NCI-H2081 treated with DMSO at 0.1 percent for 48 hours (cell line): ENCODE measurements at places on chromosomes 4 and X.

GRCh38 chr4:3291969-3292570, 751 bp upstream of the RGS12 start:
- no peak for DNase-seq

DNA sequence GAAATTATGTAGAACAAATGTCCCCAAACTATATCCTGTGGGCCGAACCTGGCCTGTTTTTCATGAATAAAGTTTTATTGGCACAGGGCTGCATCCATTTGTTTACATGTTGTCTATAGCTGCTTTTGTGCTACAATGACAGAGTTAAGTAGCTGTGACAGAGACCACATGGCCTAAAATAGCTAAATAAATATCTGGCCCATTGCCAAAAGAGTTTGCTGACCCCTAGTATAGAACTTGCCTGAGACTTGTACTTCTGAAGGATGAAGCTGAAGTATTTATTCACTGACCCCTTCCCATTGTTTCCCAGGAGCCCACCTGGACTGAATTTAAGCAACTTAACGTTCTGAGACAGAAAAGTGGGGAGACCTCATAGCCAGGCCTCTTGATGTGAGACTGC, 325.6 kb downstream of the FRMPD4 start:
- no peak for DNase-seq

GRCh38 chr4:134126000-134126560, 75.5 kb downstream of the PABPC4L start:
- no peak for DNase-seq

DNA sequence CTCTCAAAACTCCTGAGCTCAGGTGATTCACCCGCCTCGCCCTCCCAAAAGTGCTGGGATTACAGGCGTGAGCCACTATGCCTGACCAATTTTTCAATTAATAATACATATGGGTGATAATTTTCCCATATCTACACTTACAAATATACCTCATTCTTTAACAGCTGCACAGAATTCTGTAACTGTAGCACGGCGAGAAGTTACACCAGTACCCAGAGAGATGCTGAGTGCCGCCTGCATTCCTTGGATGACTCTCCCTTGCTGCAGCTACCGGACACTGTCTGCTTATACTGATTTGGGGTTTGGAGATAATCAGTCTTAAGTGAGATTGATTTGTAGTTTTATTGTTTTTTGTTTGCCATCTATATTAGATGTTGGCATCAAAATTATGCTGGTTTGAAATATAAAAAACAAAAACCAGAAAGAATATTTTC, 5.8 kb downstream of the TIFA start:
- DNase-seq: no peak

GRCh38 chrX:87846956-87847355, 329.4 kb downstream of the KLHL4 start:
- no peak for DNase-seq

DNA sequence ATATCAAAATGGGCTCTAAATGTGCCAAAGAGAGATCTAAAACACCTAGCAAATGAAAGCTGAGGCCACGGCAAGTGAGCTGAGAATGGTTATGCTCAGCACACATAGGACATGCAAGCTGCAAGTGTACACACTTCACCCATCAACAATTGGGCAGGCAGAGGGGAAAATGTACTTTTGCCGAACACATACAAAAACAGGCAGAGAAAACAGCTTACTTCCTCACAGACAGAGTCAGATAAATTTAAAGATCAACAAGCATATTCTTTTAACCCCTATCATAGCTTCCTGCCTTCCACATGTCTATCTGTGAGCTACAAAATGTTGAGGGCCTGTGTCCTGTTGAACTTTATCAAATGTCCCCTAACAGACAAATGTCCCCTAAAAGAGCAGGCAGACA, 60.3 kb downstream of the SH3KBP1 start:
- DNase-seq: no peak

GRCh38 chr4:73258436-73258685, 237 bp downstream of the ANKRD17 start:
- no peak for DNase-seq

DNA sequence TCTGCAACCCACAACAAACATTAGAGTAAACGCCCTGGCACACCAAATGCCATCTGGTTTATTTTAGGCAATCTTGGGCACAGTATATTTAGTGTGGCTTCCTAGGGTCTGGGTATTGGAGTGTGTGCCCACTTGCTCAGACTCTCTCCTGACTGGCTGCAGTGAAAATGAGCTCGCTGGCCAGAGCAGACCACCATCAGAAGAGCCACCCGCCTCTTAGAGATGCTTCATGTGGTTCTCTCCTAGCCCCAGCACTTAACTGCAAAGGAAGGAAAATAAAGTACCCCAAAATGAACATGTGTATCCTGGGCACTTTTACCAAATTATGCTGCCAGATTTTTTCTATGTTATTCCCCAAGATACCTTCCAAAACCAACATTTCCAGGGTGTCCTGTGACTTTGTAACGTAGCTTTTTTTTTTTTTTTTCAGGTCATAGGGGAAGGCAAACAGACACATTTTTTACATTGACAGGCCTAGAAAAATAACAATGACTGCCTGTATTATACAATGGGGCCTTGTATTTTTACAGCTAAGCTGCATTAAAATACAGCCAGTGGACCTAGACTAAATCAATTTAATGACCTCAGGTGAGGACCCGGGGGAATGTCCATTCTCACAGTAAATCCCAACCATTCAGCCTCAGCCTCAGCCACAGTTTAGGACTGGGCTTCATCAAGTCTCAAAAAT, 193.7 kb downstream of the RASL11B start:
- no peak for DNase-seq

GRCh38 chr4:5756271-5756670, 45.3 kb downstream of the EVC start:
- DNase-seq: no peak

DNA sequence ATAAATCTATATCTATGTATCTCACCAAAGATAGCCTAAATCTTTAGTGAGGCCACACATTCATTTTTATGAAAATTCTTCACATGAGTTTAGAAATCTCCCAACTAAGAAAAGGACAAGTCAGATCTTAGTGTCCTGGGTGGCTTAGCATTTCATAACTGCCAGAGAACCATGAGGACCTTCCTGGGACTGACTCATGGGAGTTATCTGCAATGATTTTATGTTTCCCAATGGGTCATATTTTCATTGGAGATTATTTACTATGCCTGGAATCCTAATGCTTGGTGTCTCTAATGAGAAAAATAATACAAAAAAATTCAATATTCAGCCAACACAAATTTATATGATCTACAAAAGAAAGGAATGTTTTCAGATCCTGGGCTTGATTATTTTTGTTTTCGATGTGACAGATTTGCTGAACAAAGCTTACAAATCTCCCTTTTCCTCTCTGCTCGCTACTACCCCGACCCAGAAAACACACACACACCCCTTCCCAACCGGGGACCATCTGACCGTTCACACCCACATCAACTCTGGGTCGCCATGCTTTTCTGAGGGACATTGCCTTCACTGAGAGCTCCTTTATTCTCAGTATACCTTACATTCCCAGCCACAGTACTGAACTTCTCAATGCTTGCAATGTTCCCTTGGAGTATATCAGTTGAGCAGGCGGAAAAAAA, 40.1 kb downstream of the SORBS2 start:
- no peak for DNase-seq

DNA sequence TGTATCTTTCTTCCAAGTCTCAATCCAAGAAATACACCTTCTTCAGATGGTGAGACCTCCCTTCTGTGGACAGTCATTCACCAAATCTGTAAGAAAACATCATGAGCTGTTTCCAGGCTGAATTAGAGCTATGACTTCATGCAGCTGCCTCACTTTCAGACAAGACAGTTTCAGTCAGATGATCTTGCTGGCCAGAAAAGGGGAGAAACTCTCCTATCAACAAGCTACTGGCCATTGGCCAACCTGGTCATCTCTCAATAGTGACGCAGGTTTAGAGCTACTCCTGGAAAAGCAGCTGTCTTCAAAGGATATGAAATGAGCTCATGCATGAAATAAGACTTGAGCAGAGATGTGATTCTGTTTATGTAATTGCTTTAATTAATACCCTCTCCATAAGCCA, 69.6 kb upstream of the NDP start:
- DNase-seq: no peak

DNA sequence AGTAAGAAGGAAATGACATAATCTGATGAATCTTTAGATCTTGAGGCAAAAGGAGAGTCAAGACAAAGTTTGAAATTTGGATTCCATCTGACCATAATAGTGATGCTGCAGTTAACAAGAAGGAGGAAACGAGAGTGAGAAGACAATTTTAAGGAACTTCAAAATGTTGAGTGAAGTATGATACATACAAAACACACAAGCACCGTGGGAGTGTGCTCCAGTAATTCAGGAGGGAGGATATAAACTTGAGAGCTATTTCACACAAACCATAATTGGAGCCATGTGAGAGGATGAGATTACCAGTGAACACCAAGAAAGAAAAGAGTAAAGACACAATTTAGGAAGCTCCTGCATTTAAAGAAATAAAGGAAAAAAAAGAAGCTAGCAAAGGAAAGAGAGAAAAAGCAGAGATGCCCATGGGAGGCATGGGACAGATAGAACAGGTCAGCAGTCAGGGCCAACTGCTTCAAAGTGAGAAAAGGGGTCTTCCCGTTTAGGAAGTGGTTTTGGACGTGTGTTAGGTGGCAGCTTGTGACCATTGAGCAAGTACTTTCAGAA, 150.7 kb upstream of the SLC7A11 start:
- no peak for DNase-seq

DNA sequence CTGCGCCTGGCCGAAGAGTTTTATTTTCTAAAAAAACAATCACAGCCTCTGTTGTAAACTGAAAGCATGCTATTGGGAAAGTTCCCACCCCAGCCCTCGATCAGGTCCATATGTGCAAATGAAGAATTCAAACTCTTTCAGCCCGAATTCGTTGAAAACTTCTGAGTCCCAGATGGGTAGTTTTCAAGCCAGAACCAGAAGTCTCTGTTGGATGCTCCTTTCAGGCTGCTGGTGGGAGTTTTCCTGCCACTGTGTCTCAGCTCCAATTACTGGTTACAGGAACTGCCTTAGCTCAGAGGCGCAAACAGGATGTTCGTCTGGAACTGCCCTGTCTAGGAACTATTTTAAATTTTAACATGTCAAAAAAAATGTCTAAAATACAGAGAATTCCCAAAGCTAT, 9.3 kb upstream of the ALG13 start:
- DNase-seq: no peak

DNA sequence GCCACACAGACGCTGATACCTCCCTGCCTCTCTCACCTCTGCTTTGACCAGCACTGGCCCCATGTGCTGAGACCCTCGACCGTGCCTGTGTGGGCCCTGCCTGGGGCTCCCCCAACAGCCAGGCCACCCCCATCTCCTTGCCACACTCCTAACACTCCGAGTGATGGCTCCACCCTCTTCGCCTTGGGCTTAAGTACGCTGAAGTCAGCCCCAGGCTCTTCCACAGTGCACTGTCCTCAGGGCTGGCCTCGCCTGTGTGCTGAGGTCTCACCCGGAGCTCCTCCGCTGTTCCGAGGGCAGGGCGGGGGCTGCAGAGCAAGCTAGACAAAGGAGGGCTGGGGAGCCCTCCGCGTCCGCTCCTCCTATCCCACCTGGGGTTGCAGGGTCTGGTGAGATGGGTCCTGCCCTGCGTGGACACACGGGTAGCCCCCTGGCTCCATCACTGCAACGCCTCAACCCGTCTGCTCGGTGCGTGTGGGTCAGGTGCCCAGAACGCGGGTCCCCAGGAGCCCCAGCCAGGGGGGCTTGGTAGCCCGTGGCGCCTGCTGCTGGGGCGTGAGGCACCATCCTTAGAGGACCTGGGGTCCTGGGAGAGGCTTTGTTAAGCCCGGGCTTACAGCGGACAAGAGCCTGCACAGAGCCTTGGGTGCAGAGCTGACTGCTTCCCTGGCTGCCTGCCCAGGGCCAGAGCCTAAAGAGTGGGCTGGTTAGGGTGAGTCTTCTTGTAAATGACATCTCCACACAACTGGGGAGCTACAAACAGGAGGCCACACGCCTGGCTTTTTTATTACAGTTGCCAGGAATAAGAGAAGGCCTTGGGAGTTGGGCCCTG, 42.6 kb upstream of the NKX1-1 start:
- DNase-seq: no peak

- DNase-seq: no peak
Observed at GRCh38 chrX:3076416-3076991, 35.2 kb downstream of the ARSF start.

GRCh38 chr4:1342003-1342402, 5.0 kb upstream of the UVSSA start:
- no peak for DNase-seq

GRCh38 chrX:46627711-46628419, 54.3 kb downstream of the CHST7 start:
- no peak for DNase-seq

DNA sequence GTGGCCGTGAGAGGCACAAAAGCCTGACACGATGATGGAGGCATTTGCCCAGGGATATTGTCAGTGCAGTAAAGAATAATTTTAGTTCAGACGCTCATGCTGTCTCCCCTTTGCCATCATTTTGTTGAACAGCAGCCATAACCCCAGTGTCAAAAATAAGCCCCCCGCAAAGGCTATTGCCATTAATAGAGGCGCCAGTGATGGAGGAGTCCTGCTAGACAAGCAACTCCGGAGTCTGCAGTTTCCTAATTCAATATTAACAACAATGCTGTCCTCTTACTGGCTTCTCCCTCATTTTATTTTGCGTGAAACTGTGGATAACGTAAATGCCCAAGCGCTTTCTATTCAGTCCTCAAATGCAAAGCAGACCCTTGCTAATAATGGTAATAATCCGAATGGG, 603 bp upstream of the SMS start:
- DNase-seq: no peak

GRCh38 chr4:77141964-77142645, 14.9 kb upstream of the CCNG2 start:
- DNase-seq: no peak

DNA sequence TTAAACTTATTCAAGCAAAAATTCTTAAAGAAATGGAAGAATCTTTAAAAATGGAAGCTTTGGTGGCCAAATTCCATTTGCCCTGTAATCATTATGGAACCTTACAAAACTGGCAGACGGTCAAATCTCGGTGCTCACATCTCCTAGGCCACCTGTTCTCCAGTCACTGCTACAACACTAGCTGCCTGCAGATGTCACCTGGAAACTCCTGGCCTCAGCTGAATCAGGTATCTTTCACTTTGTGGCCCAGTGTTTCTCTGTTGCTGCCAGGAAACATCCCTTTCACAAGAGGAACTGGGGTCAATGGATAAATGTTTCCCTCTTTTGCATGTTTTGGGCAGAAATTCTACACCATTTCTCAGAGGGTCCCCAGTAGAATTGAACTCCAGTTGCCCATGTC, 4.2 kb upstream of the CXCL3 start:
- no peak for DNase-seq

GRCh38 chr4:78484574-78484973, 67.0 kb upstream of the ANXA3 start:
- no peak for DNase-seq

- no peak for DNase-seq
Observed at GRCh38 chrX:108285918-108286317, 152.3 kb downstream of the COL4A6 start.

GRCh38 chrX:40868868-40869267, 133.5 kb upstream of the MED14 start:
- no peak for DNase-seq

- DNase-seq: no peak
Observed at GRCh38 chrX:134025986-134026545, 40.7 kb upstream of the GPC3 start.

GRCh38 chr4:187235456-187236170, 512.0 kb upstream of the FAT1 start:
- DNase-seq: no peak
